ENCODE measurements at places on chromosomes 1 and 21. TPM values are rescaled to one million over a fixed set of nuclear protein-coding genes. Genes with fewer than 3 reads are reported as not detected.

DNA sequence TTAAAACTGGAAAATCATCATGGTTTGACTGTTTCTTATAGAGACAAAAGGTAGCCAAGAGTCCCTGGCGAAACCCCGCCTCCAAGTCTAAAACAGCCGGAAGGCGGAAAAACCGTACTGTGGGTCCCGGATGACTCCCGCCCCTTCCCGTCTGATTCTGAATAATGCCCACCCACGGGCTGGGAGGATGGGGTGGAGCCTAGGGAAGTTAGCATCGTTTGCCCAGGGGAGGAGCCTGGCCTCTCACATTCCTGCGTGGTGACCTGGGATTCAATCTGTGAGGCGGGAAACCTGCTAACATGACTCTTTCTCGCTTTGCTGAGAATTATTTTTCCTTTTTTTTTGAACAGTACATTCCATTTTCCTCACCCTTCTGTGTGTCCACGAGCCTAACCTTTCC is 124.9 kb downstream of the KCNK1 start:
- H3K27me3 ChIP-seq: no peaks in the 10 kb centered on the region
- peaks cover 3% of the 10 kb centered on the region for H3K4me1 ChIP-seq
- no peak for DNase-seq
- H3K27ac ChIP-seq: no peak overlapping the region
- no peaks in the 10 kb centered on the region for H3K36me3 ChIP-seq
- H3K4me3 ChIP-seq: no peak overlapping the region

DNA sequence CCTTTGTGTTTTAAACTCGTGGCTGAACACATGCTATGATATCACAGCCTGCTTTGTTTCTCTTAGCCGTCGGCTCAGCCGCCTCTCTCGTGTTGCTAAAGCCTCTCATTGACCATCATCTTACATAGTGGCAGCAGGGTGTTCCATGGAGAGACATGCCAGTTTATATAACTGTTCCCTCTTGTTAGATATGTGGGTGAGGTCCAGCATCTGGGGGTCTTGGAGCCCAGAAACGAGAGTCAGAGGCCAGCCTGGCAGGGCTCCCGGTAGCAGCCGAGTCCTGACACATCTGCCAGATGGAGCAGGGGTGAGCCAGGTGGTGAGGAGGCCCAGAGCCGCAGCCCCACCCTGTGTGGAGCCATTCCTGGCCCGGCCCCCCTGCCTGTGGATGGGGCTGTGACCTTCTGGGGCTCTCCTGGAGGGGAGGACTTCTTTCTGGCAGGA is 11.9 kb downstream of the PODN start:
- peak overlapping the region; percentile 69 for H3K27ac ChIP-seq
- no peaks in the 10 kb centered on the region for H3K27me3 ChIP-seq
- no peak for DNase-seq
- peaks cover 7% of the 10 kb centered on the region for H3K36me3 ChIP-seq
- peaks cover 9% of the 10 kb centered on the region for H3K4me1 ChIP-seq
- H3K4me3 ChIP-seq: no peak overlapping the region

GRCh38 chr1:186139701-186140100 is 235.4 kb downstream of the TPR start:
- no peak for DNase-seq
- H3K27ac ChIP-seq: no peak overlapping the region
- H3K36me3 ChIP-seq: no peaks in the 10 kb centered on the region

DNA sequence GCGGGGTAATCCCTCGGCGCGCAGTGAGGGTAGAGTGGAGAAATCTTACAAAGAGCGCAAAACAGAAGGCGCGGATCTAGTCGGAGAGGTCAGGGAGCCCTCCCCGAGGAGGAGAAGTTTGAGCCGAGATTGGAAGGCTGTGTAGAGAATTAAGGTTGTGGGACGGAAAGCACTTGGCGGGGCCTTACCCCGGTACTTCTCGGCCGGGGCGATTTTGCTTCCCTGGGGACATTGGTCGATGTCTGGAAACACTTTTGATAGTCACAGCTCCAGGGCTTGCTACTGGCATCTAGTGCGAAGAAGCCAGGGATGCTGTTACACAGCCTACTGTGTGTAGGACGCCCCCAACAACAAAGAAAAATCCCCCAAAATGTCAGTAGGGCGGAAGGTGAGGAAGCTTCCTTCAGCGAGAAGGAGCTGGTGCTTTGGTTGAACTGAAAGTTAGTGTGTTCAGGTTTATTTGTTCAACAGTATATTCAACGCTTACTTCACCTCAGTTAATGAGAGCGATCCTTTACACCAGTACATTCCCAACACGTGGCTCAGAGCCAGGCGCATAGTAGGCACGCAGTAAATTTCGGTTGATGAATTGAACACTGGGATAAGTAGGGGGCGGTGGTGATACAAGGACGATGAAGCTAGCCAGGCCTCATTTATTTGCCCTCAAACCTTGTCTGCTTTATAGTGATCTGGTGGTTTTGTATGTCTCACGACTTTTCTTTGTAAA is 807 bp downstream of the CEP85 start:
- peak overlapping the region; percentile 89 for H3K4me3 ChIP-seq
- DNase-seq: no peak
- H3K27me3 ChIP-seq: no peaks in the 10 kb centered on the region
- H3K4me1 ChIP-seq: peaks cover 11% of the 10 kb centered on the region
- H3K36me3 ChIP-seq: no peaks in the 10 kb centered on the region

- no peaks in the 10 kb centered on the region for H3K27me3 ChIP-seq
- no peak overlapping the region for H3K4me3 ChIP-seq
- no peaks in the 10 kb centered on the region for H3K36me3 ChIP-seq
- no peak overlapping the region for H3K27ac ChIP-seq
- no peaks in the 10 kb centered on the region for H3K4me1 ChIP-seq
Measured at GRCh38 chr1:168783458-168784210, 54.6 kb upstream of the DPT start.

CRABP2 gene
- total RNA-seq: 482 TPM

ARHGEF16 gene
- total RNA-seq: 2.6 TPM

LCE2B gene
- not detected for total RNA-seq

ITLN1 gene
- 1.1 TPM for total RNA-seq

TMEM200B gene
- total RNA-seq: 5.4 TPM
